GM23248 (cell line): ENCODE measurements at places on chromosomes 11 and 22.
A peak's percentile ranks its signal among the peaks of the same experiment; 100 is the strongest.

- DNase-seq: no peak
Observed at GRCh38 chr11:117885777-117886176, 9.3 kb upstream of the FXYD6 start.

DNA sequence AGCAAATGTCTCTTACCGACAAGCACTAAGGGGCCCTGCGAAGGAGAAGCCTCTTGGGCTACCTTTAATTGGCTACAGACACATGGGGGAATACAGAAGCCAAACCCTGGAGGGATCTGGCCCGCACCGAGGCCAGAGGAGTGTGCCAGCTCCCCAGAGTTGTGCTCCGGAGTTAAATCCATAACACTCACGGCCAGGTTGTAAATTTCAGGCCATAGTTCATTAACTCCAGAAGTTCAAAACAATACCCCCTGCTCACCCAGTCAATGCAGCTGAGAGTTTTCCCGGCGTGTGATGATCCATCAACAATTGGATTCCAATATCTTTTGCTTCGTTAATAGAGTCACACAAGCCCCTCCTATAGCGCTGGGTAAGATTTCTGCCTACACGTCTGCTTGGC, 371.5 kb downstream of the NXPE2 start:
- no peak for DNase-seq

DNA sequence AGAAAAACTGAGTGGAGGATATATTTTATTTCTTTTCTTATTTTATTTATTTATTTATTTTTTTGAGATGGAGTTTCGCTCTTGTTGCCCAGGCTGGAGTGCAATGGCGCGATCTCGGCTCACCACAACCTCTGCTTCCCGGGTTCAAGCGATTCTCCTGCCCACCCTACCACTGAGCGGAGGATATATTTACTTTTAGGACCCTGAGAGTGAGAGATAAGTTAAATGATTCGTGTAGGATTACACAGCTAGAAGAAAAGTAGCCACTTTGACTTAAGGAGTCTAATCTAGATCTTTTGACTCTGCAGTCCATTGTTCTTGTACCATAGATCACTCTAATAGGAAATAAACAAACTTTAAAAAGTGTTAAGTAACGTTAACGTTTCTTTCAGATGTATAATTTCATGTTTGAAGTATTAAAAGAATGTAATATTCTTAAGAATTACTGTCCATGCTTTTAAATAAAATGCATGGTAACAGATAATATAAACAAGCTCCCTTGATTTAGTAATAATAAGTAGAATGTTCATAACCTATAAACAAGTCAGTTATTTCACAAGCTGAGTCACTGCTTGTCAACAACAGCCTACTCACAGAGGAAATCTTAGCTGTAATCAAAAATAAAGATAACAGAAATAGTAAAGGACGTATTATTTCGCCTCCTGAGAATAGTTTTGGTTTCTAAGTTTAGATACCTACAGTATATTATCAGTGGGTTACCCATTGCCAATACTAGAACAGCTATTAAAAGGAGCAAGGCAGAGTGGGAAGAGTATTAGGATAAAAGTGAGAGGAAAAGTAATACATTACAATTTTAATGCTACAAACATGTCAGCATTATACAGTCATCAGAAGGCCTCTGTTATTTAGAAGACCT, 18.6 kb downstream of the USP47 start:
- peak; percentile 47 for DNase-seq

DNA sequence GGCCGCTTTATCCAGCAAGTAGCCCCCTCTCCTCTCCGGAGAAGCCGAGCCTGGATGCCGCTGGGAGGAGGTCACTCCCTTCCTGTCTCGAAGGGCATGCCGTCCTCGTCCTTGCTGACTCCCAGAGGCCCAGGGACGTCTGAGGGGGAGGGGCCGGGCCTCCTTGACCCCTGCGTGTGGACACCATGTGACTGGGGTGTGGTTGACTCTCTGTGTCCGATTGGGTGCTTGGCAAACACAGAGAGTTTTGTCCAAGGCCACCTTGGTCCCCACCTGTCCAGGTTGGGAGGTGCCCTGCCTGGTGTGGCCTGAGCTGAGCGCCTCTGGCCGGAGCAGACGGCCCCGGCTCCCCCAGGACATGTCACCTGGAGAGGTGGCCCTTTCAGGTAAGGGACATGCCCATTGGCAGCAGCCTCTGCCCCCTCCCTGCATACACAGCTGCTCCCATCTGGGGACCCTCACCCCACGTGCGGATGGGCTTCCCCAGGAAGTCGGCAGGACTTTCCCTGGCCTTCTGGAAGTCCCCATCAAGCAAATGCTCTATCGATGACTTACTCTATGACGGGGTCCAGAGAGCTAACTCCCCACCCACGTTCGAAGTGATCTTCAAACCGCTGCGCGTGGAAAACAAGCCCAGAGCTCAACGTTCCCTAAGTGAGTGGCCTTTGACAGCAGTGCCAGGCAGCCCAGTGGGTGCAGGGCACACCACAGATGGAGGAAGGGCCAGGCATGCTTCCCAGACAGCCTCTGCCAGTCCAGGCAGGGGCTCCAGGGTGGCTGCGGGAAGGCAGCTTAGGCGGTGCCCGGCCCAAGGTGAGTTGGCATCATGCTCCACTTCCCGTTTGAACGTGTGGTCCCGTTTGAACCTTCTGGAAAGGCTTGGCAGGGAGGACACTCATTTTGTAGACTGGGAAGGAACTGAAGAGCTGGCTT, at the start of gene SMIM38:
TSS of gene SMIM38 (plus strand) at position 634 of the 933 bp plus-strand sequence. CDS start 1,912 bp downstream, outside the sequence.
- no peak for DNase-seq

- DNase-seq: no peak
Observed at GRCh38 chr11:134460881-134461280, 48.8 kb upstream of the B3GAT1 start.

DNA sequence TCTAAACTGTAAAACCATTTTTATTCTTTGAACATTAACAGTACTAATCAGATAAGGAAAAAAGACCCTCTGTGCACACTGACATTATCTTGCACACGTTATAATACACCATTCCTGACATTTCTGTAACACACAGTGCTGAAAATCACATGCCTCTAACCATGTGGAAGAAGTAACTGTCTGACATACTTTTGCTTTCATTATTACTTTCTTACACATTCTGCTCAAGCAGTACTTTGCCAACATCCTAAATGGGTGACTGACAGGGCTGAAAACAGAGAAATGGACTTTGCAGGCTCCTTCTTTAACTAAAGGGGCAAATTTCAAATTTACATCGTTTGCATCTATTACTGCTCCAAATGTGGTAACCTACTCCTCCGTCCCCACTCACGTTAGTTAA, 22.8 kb upstream of the TP53AIP1 start:
- no peak for DNase-seq

DNA sequence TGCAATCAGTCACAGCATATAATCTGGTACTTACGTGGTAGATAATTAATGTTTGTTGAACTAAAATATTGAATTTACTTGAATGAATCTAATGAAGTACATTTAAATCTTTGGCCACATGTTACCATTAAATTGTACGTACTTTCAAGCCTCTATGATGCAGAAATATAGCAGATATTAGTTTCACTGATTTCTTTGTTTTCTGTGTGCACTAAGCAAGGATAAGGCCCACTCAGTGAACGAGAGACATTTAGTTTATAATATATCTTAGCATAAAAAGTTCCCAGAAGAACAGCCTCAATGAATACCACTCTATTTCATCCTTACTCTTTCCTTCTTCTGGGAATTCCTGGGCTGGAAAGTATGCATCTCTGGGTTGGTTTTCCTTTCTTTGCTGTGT, at the start of gene OR52E1:
TSS of gene OR52E1 (plus strand) at position 301 of the 400 bp plus-strand sequence.
- no peak for DNase-seq

GRCh38 chr22:20434264-20434751, 3.3 kb downstream of the SCARF2 start:
- DNase-seq: no peak

GRCh38 chr11:57432149-57432561, 5.2 kb upstream of the SLC43A3 start:
- no peak for DNase-seq

DNA sequence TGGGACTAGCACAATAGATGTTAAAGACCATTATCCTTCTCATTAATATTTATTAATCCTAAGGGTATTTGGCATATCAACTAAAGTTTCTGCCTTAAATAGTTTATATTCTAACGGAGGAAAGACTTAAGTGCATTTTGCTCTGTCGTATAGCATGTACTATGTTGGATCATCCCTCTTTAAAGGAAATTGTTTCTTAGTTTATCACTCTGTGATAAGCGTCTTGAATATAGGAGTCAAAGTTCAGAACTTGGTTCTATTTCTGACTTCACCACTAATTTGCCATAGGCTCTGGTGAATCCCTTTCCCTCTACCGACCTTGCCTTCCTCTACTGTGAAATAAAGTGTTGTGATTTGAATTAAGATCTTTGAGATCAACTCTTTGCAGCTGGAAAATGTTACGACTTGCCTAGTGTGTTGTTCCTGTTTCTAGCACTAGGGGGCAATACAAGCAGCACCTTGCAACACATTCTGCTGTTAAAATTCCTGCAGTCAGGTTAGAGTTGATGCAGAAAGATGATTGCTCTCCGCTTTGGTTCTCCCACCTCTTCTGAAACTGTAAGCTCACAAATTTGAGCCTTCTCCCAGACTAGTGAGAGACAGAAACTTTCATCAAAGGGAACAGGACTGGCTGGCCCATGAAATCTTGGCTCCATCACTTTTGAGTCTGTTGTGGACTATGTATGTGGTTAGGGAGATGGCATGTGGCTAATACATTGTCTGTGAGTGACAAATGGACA, 27.8 kb upstream of the ZNRF3 start:
- peak; percentile 61 for DNase-seq

DNA sequence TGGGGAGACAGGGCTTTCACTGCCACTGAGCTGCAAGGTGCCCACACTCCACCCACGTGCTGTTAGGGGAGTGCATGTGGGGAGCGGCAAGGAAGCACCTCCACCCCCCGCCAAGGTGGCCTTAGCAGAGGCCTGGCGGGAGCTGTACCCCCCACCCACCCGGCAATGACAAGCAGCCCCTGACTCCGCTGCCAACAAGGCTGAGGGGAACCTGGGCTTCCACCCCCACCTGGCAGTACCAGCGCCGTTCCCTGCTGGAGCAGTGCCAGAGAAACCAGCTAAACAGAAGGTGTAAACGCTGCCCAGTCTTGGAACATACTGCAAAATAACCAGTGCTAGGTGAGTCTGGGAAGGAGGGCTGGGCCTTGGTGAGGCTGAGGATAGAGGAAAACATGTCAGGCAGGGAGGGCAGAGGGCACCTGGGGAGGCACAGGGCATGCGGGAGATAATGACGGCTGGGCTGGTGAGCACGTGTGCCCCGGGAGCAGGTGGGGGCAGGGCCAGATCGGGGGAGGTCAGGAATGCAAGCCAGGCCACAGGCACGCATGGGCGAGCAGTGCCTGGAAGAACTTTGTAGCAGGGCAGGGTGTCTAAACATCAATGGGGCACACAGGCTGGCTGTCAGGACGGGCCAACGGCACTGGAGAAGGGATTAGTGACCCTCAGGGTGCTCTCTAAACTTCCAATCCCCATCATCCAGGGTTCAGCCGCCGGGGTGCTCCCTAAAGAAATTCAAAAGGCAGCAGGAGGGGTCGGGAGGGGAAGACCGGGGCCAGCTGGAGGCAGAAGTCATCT, 6.6 kb downstream of the CERK start:
- peak; percentile 33 for DNase-seq

GRCh38 chr22:23878219-23878618, 16.0 kb upstream of the MIF start:
- DNase-seq: no peak

DNA sequence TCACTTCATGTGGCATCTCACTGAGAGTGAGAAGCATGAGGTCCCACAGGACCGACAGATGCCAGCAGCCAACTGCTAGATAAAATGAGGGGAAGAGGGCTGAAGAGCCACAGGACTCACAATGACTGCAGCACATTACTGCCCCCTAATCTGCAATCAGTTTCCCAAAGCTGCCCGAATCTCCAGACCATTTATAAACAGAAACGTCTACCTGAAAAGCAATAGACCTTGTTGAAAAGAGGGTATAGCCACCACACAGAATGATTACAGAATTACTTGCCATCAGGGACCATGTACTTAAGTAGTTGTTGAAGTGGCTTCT, 12.4 kb upstream of the TEF start:
- no peak for DNase-seq

GRCh38 chr11:2319791-2320472, 18.1 kb downstream of the TSPAN32 start:
- no peak for DNase-seq

GRCh38 chr11:110373051-110373702, 56.6 kb upstream of the FDX1 start:
- DNase-seq: peak; percentile 82

DNA sequence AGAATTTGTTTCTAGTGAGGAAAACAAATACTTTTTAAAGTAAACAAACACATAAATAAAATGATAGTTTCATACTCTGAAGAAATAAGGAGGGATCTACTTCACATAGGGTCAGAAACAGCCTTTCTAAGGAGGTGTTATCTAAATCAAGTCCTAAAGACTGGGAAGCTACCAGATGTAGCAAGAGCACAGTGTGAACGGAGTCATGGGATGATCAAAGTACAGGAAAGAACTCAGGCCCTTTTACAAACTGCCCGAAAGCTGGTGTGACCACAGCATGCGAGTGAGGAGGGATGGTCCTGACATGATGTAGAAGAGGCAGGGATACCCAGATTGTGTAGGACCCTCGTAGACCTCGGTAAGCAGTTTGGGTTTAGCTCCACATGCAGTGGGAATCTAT, 102.8 kb downstream of the ARHGAP32 start:
- no peak for DNase-seq

- no peak for DNase-seq
Observed at GRCh38 chr11:19225123-19225522, 15.6 kb downstream of the E2F8 start.

- peak; percentile 86 for DNase-seq
Observed at GRCh38 chr11:69298267-69299022, 4.5 kb downstream of the MYEOV start.

DNA sequence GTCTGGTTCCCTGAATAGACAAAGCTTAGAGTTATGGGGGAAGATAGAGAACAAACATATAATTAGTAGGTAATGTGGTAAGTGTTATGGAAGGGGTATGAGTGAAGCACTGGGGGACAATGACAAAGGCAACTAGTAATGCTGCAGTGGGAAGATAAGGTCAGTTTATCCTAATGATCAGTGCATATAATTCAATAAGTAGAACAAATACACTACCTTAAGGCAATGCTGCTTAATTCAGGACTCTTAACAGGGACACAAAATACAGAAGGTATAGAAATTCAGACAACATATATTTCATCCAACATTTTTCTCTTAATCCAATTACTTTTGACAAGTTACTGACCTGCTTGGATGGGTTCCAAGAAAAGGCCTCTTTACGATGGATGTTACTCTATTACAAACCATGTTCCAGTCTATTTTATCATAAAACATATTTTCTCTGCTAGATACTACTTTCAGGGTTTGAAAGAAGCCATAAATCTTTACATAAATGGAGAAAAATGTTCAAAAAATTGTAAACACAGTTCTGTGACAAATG, 1186.2 kb downstream of the LRRC4C start:
- no peak for DNase-seq

GRCh38 chr22:49923445-49923844, 5.0 kb downstream of the CRELD2 start:
- DNase-seq: no peak

DNA sequence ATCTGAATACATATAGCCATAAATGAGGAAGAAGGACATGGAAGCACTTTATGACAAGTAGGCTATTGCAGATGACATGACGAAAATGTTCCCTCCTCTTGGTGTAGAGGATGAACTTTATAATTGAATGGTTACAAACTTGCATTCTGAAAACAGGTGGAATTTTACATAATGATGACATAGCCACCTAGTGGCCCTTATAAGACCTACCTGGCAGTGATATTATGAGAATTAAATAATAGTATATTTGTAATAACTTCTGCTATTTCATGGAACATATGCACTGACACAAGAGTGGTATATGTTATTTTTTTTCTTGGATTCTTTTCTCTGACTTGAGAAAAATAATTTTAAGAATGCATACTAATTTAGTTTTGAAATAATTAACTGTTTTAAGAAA, 22.9 kb downstream of the TRIM22 start:
- DNase-seq: peak; percentile 42
